ENCODE measurements at places on chromosomes 3 and 15. TPM values are rescaled to one million over a fixed set of nuclear protein-coding genes. Genes with fewer than 3 reads are reported as not detected.

GRCh38 chr3:420584-420983, 224.0 kb downstream of the CHL1 start:
- no peaks in the 10 kb centered on the region for H3K27me3 ChIP-seq
- no peak overlapping the region for H3K4me3 ChIP-seq
- no peaks in the 10 kb centered on the region for H3K36me3 ChIP-seq
- no peak overlapping the region for H3K27ac ChIP-seq
- DNase-seq: no peak

GRCh38 chr3:14507305-14507741, 32.8 kb downstream of the GRIP2 start:
- peaks cover 27% of the 10 kb centered on the region for H3K4me1 ChIP-seq
- no peaks in the 10 kb centered on the region for H3K27me3 ChIP-seq
- peak; percentile 68 for DNase-seq
- H3K36me3 ChIP-seq: no peaks in the 10 kb centered on the region
- no peak overlapping the region for H3K4me3 ChIP-seq
- no peak overlapping the region for H3K27ac ChIP-seq

DNA sequence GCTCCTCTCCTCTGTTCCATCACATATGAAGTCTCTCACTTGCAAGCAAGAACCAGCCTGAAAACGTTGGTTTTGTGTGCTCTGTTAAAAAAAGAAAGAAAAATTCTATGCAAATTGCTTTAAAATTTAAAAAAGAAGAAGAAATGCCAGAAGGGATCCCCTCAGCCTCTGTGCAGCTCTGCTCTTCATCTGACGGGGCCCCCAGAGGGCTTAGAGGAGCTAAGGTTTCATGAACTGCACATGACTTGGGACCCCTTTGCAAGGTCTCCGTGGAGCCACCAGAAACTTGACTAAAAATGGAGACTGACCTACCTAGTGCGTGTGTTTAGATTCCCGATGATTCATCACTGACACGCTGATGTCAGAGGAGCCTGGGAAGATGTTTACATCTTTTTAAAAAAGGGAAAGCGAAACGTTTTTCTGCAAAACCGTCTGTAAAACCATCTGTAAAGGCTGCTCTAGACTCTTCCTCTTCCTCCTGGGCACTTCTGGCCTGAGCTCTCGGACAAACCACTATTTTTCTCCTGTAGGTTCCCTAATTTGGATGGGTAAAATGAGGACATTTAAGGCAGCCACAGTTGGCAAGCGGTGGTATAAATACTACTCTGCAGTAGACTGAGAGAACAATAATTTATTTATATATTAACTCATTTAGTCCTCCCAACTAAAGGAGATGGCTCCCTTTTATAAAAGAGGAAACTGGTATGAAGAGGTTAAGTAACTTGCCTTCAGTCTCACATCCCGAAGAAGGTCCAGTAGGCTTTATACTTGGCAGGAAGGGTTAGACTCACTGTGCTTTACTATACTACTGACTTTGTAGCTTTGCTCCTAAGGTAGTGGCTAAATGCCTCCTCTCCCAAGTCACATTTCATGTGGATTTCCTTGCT, 67.2 kb upstream of the POLG start:
- peak overlapping the region; percentile 98 for H3K27ac ChIP-seq
- peak; percentile 91 for DNase-seq
- H3K36me3 ChIP-seq: no peaks in the 10 kb centered on the region
- peak overlapping the region; percentile 56 for H3K4me3 ChIP-seq
- no peaks in the 10 kb centered on the region for H3K27me3 ChIP-seq

DNA sequence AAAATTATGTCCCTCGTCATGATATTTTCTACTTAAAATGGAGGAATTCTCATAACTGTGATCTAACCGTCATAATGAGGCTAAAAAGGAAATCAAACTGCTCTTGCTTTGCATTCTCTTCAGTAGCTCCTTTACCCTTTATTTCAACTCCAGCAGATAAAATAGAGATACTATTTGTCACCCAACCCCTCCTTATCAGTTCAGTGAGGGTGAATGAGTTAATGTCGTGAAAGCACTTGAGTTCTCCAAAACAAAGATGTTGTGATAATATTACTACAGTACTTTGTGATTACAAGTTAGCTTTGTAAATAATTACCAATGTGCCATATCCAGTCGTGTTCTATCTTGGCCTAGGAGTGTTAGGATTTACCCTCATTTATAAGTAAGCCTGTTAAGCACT, 63.4 kb upstream of the ANKRD28 start:
- H3K4me1 ChIP-seq: peaks cover 27% of the 10 kb centered on the region
- DNase-seq: no peak
- peaks cover 10% of the 10 kb centered on the region for H3K36me3 ChIP-seq
- peak overlapping the region; percentile 73 for H3K4me3 ChIP-seq
- no peaks in the 10 kb centered on the region for H3K27me3 ChIP-seq

DNA sequence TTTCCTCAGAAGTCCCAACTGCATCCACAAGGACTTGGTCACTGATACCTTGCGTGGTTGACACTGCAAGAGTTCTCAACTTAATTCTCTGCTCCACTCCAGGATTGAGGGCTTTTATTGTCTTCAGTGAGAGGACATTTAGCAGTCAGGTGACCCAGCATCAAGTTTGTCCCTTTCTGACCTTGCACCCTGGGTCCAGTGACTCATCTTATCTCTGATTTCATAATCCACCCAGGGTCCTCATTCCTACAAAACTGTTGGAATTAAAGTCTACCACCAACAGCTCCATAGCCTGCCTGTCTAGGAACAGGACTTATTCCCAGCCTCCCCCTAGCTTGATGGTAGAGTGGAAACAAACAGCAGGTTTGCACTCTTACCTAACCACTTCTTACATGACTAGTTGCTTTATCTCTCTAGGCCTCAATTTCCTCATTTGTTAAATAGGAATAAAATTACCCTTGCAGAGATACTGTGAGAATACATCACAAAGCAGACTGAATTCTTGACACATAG, 151.3 kb upstream of the LPP start:
- H3K27me3 ChIP-seq: no peaks in the 10 kb centered on the region
- H3K4me3 ChIP-seq: no peak overlapping the region
- no peaks in the 10 kb centered on the region for H3K36me3 ChIP-seq

DNA sequence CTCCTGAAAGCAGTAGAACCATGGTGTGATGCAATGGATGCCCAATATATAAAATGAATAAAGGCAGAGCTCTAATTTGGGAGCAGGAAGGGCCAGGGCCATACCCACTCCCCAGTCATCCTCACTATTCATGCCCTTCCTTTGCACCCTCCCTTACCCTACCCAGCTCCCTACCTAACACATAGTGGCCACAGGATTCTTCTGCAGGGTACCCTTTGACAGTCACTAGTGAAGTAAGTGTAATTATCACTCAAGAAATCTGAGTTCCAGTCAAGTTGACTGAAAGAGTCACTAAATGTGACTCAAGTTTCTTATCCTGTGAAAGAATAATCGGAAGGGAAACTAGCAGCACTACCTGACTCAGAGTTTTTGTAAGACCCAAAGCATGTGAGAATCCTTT, 69.2 kb downstream of the RASA2 start:
- no peak for DNase-seq
- H3K4me3 ChIP-seq: no peak overlapping the region
- no peaks in the 10 kb centered on the region for H3K27me3 ChIP-seq
- H3K27ac ChIP-seq: no peak overlapping the region

- H3K36me3 ChIP-seq: no peaks in the 10 kb centered on the region
- peak overlapping the region; percentile 62 for H3K4me3 ChIP-seq
- DNase-seq: peak; percentile 93
- no peaks in the 10 kb centered on the region for H3K27me3 ChIP-seq
- peaks cover 60% of the 10 kb centered on the region for H3K4me1 ChIP-seq
- H3K27ac ChIP-seq: peak overlapping the region; percentile 98
Measured at GRCh38 chr15:77002954-77003912, 8.3 kb downstream of the PSTPIP1 start.

DNA sequence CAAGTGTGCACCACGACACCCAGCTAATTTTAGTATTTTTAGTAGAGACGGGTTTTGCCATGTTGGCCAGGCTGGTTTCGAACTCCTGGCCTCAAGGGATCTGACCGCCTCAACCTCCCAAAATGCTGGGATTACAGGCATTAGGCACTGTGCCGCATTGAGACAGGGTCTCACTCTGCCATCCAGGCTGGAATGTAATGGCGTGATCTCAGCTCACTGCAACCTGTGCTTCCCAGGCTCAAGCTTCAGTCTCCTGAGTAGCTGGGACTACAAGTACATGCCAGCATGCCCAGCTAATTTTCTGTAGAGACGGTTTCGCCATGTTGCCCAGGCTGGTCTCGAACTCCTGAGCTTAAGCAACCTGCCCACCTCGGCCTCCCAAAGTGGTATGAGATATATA, 51.6 kb downstream of the ACAD9 start:
- no peak overlapping the region for H3K4me3 ChIP-seq
- no peaks in the 10 kb centered on the region for H3K36me3 ChIP-seq
- no peaks in the 10 kb centered on the region for H3K27me3 ChIP-seq
- no peaks in the 10 kb centered on the region for H3K4me1 ChIP-seq
- H3K27ac ChIP-seq: no peak overlapping the region

DNA sequence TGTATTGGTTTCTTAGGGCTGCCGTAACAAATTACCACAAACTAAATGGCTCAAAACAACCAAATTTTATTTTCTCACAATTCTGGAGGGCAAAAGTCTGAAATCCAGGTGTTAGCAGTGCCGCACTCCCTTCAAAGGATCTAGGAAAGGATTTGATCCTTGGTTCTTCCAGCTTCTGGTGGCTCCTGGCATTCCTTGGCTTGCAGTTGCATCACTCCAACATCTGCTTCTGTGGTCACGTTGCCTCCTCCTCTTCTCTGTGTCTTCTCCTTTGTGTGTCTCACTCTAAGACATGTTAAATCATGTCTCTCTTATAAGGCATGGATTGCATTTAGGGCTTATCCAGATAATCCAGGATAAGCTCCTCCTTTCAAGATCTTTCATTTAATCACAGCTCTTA, 262.2 kb downstream of the MEX3B start:
- no peak overlapping the region for H3K4me3 ChIP-seq
- no peak overlapping the region for H3K27ac ChIP-seq
- H3K4me1 ChIP-seq: no peaks in the 10 kb centered on the region
- H3K36me3 ChIP-seq: no peaks in the 10 kb centered on the region
- no peak for DNase-seq
- no peaks in the 10 kb centered on the region for H3K27me3 ChIP-seq

DNA sequence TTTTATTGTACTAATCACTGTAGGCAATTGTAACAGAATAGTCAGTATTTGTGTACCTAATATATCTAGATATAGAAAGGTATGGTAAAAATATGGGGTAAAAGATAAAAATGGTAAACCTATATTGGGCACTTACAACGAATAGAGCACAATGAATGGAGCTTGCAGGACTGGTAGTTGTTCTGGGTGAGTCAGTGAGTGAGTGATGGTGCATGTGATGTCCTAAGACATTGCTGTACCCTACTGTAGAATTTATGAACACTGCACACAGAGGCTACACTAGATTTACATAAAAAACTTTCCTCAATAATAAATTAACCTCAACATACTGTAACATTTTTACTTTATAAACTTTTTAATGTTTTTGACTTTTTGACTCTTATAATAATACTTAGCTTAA, 274.3 kb upstream of the PPP2R3A start:
- H3K27me3 ChIP-seq: no peaks in the 10 kb centered on the region
- H3K4me3 ChIP-seq: no peak overlapping the region
- no peak overlapping the region for H3K27ac ChIP-seq
- H3K36me3 ChIP-seq: no peaks in the 10 kb centered on the region
- H3K4me1 ChIP-seq: no peaks in the 10 kb centered on the region

DNA sequence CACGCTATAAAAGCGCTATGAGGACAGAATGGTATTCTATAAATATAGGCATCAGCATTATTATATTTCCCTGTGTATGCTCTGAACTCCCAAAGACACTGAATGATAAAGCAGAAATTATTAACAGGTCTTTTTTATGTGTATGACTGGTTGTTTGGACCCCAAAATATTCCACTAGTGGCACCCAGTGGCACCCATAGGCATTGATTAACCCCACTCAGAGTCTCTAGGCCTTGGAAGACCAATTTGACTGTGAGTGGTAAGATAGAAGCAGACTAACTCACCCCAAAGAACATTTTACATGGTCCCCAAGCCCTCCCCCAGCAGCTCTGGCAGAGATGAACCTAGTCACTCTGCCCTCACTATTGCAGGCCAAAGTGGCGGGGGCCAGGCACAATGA, 45.4 kb upstream of the UBE2E1 start:
- H3K4me3 ChIP-seq: peak overlapping the region; percentile 24
- H3K27ac ChIP-seq: peak overlapping the region; percentile 87
- no peaks in the 10 kb centered on the region for H3K27me3 ChIP-seq
- no peaks in the 10 kb centered on the region for H3K36me3 ChIP-seq

- DNase-seq: no peak
- no peak overlapping the region for H3K4me3 ChIP-seq
- H3K4me1 ChIP-seq: no peaks in the 10 kb centered on the region
- H3K27me3 ChIP-seq: no peaks in the 10 kb centered on the region
- H3K27ac ChIP-seq: no peak overlapping the region
- no peaks in the 10 kb centered on the region for H3K36me3 ChIP-seq
Measured at GRCh38 chr3:160088492-160089137, 100.0 kb downstream of the IL12A start.

DNA sequence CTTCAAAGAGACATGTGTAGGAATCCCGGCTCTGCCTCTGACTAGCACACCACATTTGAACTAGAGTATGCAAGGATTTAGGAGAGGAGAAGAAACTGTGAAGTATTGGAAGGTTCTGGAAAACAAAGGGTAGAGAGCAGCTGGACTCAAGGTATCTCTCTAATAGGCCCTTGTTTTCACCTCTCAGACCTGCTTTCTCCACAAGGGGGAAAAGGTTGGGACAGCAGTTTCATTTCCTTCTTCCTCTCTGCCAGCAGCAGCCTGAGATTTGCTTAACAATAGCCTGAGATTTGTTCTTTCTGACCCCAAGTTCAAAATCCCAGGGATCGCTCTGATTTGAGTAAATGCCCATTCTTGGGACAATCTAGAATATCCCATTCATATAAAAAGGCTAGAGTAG, 430.6 kb upstream of the MCTP2 start:
- DNase-seq: no peak
- no peaks in the 10 kb centered on the region for H3K27me3 ChIP-seq
- no peaks in the 10 kb centered on the region for H3K4me1 ChIP-seq
- H3K4me3 ChIP-seq: no peak overlapping the region

DNA sequence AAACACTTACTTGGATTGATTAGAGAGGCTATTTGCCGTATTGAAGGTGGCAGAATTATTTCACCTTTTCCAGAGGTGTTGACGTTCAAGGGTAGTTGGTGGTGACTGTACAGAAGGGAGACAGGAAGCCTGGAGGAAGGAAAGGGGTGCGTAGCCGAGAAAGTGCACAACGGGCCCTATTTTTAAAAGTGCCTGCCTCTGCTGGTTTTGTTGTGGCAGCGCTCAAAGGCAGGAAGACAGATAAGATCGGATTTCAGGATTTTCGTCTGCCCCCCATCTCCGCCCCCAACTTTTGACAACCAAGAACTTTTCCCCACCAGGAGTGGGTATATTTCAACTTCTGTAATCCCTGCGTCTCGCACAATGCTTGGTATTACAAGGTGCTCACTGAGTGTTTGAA, 38.5 kb downstream of the SMAD3 start:
- no peaks in the 10 kb centered on the region for H3K27me3 ChIP-seq
- H3K27ac ChIP-seq: no peak overlapping the region

Gene TMEM207
- total RNA-seq: not detected

Gene PPM1L
- 3.4 TPM for total RNA-seq

Gene CCDC54
- not detected for total RNA-seq

Gene TNFAIP8L3
- not detected for total RNA-seq

Gene C3orf49
- total RNA-seq: not detected

Gene DUOXA2
- total RNA-seq: not detected

Gene RASGRP1
- total RNA-seq: 71.1 TPM

Gene SELENOK
- 64.7 TPM for total RNA-seq
